ENCODE measurements at places on chromosomes 3 and 15.

DNA sequence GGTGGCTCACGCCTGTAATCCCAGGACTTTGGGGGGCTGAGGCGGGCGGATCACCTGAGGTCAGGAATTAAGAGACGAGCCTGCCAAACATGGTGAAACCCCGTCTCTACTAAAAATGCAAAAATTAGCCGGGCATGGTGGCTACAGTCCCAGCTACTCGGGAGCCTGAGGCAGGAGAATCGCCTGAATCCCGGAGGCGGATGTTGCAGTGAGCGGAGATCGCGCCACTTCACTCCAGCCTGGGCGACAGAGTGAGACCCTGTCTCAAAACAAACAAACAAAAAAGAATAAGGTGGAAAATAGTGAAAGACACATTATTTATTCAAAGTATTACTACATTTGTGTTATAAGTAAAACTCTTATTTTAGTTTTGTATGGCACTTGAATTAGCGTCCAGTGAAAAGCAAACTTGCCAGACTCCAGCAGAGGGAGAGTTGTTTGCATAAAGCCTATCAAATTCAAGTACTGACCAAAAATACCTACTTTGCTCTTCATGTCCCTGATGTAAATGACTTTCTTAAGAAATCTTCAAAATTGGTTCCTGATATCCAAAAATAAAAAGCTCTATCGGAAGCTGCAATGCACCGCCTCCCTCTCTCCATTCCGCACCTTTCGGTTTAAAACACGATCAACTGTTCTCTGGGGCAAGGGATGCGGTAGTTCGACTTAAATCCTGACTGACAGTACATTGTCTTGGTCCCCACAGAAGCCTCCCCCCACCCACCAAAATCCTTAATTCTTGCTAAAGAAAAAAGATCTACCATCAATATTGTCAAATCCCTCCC, 1.2 kb downstream of the TRPM7 start:
- no peak for DNase-seq

GRCh38 chr15:50137330-50137761, 18.3 kb upstream of the ATP8B4 start:
- DNase-seq = no peak

DNA sequence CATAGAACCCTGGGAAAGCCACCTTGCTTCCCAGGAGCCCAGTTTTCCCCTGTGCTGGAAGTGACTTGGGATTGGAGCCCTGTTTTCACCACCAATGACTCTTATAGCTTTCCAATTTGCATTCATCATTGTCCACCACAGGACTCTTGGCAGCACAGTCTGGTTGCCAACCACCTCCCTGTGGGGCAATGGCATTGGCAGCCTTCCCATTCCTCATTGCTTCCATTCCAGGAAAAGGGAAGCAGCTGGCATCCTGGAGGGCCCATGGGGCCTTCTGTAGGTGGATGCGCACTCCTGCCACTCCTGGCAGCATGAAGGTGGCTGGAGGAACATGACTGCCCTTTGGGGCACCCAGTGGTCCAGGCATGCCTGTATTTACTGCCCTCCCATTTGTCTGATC, 57.7 kb downstream of the FEM1B start:
- no peak for DNase-seq

- no peak for DNase-seq
These were observed 35.8 kb downstream of the LIMD1 start for GRCh38 chr3:45630325-45630724.

DNA sequence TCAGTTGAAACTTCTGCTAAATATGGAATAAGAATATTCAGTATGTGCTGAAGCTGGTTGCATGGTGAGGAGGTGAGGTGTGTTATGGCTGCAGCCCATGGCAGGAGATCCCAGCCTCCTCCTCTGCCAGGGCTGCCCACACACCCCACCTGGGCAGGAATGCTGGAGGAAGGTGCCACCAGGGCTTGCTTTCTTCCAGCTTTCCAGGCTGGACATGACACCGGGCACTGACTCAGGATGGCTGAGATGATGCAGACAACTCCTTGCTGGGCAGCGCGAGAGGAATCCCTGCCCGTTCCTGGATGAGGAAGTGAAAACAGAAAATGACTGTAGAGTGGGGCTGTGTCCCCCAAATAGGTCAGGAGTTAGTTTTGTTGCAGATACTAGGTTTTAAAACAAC, 14.1 kb downstream of the GABRG3 start:
- DNase-seq = no peak

GRCh38 chr3:105166893-105167292, 199.8 kb upstream of the ALCAM start:
- DNase-seq = no peak

- peak; percentile 9 for DNase-seq
These were observed 133.3 kb downstream of the TBC1D2B start for GRCh38 chr15:77944002-77944867.

DNA sequence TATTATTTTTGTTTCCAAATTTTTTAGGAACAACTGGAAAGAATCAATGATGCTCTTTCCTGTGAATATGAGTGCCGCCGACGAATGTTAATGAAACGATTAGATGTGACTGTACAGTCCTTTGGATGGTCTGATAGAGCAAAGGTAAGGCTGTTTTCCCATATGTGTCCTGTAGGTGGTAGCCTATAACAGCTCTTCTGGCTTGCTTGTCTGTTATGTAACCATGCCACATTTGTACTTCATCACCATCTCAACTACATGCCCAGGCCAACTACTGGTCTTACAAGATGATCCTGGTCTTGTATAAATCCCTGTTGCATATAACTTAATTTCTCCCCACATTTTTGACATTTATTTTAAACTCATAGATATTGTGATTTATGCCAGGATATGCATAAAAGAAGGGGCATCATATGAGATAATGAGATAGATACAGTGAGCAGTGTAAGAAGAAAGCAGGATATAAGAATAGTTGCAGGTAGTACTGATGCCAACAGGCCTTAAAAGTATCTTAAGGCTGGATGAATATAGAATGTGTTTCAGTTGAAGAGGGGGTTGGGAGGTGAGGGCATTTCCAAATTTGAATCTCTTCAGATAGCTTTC, 20.3 kb downstream of the FAM98B start:
- DNase-seq = no peak

- DNase-seq = no peak
These were observed 38.4 kb downstream of the UBP1 start for GRCh38 chr3:33401781-33402180.

- DNase-seq = no peak
These were observed 37.7 kb upstream of the PARP14 start for GRCh38 chr3:122642935-122643334.

DNA sequence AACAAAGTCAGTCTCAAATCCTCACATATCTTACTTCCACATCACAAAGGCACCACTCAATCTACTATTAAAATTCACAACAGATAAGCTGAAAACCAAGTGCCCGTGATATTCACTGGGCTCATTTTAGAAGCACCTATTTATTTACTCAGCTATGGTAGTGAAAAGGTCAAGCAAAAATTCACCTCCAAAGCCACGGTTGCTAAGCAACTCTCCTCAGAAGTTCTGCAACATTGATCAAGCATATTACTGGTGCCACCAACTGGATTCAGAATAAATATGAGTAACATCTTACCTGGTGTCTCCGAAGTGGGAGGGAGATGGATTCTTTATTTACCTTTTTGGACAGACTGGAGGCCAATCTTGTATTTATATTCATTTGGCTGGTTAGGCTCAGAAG, 714.8 kb downstream of the FHIT start:
- DNase-seq = no peak

DNA sequence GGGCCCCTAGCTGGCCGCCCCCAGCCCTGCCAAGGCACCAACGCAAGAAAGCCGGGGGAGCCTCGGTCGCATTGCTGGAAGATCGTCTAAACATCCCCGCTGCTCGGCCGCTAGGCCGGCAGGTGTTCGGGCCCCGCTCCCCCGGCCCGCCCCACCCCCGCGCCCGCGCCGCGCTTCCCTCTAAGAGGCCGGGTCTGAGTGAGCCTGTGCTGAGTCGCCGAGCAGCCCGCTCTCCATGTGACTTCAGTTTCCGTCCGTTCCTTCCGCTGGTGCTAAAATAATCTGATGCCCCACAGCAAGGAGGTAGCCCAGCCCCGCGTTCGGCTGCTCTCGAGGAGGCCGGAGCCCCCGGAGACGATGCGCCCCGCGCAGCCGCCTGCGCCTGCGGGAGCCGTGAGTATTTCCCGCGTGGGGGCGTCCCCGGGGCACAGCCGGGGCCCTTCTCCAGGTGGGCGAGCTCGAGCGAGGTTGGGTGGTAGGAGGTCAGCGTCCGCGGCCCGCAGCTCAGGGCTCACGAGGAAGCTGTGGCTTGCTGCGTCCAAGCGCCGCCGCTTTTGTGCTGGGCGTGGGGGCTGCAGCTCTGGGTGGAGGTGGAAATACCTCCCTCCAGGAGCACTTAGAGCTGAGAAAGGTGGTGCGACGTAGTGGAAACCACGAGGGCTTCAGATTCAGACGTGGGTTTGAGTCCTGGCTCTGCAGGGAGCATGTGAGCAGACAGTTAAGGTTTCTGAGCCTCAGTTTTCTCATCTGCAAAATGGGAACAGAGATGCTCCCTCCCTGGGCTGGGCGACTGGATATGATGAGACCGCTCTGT, at the start of gene NRROS:
Gene NRROS, plus strand, starts transcription at position 212 of the 814 bp plus-strand sequence. CDS start 14,846 bp downstream, outside the sequence.
- peak; percentile 38 for DNase-seq

DNA sequence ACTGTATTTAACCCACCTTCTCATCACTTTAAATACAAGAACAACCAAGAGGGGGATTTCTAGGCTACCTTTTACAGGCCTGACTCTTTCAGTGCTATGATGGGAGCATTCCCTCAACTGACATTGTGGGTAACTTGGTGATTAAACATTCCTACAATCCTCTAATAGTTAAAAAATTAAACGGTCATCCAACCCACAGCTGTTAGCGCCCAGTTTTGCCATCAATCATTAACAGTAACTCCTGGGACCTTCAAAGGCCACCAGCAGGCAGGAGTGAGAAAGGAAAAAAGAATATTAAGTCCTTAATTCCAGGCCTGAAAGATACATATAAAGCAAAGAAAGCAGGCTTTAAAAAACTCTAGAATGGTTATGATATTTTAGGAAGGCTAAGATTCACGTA, 512.1 kb downstream of the MAGI1 start:
- no peak for DNase-seq

Measured in stimulated activated CD8-positive, alpha-beta memory T cell treated with anti-CD3 and anti-CD28 coated beads, Interleukin-4, amount 100 ng/mL, for 1 hour (primary cell).